ENCODE measurements at places on chromosomes 11 and 22.

DNA sequence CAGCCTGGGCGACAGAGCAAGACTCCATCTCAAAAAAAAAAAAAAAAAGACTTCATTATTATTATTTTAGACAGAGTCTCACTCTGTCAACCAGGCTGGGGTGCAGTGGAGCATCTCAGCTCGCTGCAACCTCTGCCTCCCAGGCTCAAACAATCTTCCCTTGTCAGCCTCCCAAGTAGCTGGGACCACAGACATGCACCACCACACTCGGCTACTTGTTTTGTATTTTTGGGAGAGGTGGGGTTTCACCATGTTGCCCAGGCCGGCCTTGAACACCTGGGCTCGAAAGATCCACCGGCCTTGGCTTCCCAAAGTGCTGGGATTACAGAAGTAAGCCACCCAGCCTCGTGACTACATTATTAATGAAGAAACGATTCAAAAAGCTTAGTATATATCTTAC is 5.3 kb upstream of the TYMP start:
- no peak for DNase-seq

DNA sequence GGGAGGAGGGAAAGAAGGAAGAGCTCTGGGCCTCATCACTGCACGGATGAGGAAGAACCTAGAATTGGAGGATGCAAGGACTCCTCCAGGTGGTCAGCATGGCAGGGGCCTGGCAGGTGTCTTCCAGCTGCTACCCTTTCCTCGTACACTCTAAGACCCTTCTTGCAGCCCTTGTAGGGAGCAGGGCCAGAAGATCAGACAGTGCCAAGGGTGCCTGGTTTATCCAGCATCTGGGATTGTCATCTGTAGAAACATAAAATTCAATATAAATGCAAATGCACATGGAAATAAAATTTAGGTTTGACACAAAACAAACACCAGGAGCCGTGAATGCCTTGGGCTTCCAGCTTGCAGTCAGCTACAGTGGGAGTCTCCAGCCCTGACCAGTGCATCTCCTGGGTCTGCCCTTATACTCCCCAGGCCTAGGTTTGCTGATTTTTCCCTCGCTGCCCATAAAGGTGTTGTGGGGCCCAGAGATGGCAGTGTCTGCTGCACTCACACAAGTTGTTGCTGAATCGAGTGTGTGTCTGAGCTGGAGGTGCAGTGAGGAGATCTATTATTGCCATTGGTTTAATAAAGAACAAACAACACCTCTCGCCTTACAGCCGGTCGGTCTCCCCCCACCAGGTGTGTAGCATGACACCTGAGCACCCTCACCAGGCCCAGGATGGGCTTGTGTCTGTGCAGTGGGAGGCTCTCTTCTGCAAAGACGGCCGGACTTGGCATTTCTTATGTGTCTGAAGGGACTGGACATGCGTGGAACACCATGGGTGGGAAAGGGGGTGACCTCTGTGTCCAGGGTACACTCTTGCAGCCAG is 87.1 kb downstream of the BCR start:
- DNase-seq = no peak

- DNase-seq = no peak
Observed at GRCh38 chr22:27669798-27670599, 131.6 kb downstream of the MN1 start.

DNA sequence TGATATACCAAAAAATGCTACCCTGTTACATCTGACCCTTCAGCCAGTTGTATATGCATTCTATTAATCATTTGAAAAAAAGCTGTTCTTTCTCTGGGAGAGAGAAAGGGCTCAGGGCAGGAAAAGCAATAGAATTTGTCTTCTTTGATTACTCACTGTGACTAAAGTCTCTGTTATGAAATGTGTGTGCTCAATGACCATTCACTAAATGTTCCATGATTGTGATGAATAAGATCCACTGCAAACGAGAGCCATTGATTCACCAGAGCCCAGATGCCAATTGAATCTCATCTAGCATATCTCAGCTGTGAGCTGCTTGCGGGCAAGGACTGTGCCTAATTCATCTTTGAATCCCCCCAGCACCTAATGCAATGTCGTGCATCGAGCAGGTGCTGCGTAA is 184.3 kb downstream of the OPCML start:
- DNase-seq = no peak

- DNase-seq = no peak
Observed at GRCh38 chr11:75899806-75900205, 84.8 kb downstream of the UVRAG start.

DNA sequence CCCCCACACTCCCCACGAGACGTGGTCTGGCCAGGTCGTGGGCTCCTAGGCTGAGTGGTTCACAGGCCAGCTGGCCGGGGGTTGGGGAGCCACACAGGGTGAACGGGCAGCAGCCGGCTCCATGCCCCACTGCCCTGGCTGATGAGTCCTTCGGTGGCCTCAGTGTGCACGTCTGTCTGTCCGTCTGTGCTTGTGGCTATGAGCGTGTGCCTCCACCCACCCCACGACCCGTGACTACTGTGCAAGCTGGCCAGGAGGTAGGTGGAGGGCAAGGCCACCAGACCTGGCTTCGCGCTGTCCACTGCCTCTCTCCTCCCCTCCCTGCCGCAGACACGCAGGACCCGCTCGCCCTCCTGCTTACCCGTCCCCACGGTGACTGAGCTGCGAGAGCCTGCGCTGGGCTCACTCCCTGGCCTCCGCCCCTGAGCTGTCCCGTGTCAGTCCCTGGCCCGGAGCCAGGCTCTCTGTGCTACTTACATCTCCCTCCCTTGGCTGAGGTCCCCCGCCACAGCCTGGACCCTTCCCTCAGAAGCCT is 14.1 kb downstream of the CSDC2 start:
- no peak for DNase-seq

DNA sequence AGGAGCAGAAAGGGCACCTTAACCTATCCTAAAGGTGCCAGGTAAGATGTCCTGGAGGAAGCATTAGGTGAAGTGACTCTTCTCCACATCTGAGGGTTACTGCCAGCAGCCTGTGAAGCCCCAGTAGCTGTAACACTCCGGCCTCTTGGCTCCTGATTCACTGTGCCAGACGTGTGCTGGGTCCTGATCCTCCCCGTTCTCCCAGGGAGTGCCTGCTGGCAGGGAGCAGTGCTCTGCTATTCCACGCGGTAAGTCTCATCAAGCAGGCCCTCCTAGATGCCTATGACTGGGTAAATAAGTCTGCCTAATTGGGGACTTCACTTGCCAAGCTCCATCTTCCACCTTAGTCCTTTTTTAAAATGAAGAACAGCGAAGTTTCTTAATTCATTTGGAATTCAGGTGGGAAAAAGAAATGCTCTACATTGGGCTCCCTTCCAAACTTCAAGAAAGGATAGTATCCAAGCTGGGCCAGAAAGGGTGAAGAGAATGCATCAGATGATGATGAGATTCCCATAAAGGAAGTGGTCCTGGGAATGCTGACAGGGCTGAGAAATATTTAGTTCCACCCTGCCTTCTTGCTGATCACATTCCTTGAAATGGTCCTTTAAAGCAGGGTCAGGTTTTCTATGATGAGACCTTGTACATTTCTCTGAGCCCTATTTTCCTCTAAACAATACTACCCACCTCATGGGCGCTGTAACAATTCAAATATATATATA is 188.0 kb downstream of the MAML2 start:
- DNase-seq = peak; percentile 91

DNA sequence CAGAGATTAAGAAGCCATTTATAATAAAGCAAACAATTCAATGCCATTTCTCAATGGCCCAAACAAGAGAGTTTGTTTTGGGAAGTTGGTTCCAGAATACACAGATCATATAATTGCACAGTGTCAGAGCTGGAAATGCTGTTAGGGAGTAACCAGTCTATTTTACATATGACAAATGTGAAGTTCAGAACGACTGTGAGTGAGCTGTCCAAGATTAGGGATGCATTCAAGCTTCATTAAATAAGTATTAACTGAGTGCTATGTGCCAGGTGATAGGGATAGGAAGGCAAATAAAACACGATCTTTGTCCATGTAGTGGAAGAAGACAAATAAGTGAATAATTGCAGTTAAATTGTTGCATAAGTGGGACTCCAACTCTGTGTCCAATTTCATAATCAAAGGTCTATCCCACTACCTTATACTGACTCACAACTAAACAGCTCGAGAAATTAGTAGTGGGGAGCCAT is 33.1 kb upstream of the PICALM start:
- no peak for DNase-seq

DNA sequence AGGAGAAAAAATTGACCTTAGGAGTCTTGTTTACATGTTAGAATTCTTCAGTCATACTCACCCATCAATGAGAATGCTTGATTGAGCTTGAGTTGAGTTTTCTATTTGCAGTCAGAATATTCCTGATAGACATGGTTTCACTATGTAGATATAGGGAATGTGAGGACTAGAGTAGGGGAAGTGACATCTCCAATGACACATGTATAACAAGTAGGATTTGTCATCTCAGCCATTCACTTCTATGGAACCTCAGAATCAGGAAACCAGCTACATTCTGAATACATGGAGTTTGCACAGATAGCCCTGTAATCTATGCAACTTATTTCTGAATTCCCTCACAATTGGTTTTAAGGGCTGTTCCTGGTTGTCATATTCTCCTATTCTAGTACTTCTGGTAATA is 20.1 kb upstream of the OR9Q1 start:
- DNase-seq = no peak

- DNase-seq = no peak
Observed at GRCh38 chr11:14386081-14386480, 27.1 kb upstream of the RRAS2 start.

DNA sequence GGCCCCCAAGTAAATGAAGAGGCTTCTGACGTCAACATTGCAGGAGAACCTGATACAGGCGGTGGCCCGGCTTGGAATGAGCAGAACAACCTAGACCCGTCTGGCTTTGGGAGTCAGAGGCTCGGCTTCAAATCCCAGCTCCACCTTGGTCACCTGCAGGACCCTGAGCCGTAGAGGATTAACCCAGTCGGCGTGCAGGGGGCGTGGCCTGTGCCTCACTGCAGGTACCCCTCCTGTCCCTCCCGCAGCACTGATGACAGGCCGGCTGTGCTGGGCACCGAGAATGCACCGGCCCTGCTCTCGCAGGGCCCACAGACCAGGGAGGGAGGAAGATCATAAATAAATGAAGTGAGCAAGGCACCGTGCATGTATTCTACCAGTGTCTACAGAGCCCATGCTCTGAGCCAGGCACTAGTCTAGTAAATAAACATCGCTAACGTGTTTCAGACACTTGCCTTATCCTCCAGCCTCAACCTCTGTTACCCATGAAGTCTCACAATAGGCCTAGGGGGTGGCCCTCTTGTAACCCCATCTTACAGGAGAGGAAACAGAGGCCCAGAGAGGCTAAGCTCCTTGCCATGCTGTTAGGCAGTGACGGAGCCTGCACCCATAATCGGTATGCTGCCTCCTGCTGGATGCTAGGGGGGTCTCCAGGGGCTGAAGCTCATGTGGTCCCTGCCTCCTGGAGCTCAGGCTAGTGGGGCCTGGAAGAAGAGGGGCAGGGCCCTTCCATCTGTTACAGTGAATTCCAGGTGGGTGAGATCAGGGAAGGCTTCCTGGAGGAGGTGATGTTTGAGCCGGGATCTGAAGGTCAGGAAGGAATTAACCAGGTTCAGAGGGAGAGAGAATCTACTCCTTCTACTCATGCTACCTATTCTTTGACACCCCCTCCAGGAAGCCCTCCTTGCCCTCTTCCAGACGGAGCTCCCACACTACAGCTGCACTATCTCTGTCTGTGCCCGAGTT is 53.4 kb downstream of the RTL6 start:
- DNase-seq = no peak

DNA sequence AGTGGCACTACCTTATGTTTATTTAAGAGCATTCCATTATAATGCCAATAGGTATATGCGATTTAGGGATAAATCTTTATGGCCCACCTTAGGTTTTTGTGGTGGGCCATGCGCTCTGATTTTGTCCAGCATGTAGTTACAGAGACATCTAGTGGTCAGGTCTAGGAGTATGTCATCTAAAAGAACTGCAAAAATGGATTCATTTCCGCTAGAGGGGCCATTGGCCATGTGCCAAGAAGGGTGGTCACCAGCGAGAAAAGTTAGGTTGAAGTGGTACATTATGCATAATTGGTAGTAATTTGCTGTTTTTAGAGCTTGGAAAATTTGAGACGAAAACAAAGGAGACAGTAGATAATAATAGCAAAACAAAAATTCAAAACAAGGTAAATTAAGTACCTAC is 27.7 kb downstream of the LRRC4C start:
- DNase-seq = peak; percentile 10

- peak; percentile 99 for DNase-seq
Observed at GRCh38 chr11:119481021-119481666, 58.2 kb upstream of the THY1 start.

DNA sequence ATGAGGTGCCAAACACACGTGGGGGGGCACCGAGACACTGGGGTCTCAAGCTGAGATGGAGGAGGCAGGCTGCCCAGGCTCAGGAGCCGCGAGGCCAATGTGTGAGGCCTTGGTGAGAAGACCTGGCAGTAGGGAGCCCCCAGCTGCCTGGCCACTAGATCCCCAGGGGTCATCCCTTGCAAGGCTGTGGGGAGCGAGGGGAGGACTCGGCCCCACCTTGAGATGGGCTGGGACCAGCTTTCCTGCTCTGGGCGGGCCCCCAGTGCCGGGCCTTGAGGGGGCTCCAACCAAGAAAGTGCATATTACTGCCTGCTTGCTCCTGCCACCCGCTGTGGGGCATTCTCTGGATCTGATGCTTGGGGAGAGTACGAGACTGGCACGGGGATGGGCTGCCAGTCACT is 107.0 kb downstream of the CTTN start:
- no peak for DNase-seq

GRCh38 chr11:124207102-124207792 is 24.1 kb downstream of the OR10D3 start:
- DNase-seq = no peak

GRCh38 chr11:118230088-118230487 is 5.3 kb upstream of the JAML start:
- no peak for DNase-seq

DNA sequence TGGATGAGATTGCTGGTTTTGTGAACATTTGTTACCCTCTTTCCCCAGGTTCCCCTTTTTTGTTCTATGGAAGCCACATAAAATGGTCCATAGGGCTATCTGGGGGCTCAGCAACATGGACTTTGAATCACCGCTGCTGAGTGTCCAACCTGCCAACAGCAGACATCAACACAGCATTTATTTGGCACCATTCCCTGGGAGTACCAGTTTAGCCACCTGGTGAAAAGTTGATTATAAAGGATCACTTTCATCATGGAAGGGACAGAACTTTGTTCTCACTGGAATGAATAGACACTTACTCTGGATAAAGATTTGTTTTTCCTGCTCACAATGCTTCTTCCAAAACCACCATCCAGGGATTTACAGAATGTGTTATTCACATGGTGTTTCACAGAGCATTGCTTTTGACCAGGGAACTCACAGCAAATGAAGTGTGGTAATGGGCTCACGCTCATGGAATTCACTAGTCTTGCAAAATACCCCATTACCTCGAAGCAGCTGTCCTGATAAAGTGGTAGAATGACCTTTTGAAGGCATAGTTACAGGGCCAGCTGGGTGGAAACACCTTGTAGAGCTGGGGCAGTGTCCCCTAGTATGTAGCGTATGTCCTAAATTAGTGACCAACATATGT is 43.9 kb downstream of the ADM start:
- DNase-seq = peak; percentile 79

DNA sequence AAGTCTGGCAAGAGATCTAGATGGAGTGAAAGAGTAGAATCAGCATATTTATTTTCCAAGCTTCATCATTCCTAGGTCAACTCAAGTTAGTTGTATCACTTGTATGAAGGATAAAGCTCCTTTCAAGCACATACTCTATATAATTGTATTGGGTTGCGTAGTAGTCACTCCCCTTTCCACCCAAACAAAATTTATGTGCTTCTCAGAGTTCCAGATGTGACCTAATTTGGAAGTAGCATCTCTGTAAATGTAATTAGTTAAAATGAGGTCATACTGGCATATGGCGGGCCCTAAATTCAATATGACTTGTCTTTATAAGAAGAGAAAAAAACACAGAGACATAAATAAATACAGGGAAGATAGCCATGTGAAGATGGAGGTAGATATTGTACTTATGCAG is 226.8 kb upstream of the CHORDC1 start:
- DNase-seq = no peak
